ENCODE measurements at places on chromosomes 6 and 20. TPM values are rescaled to one million over a fixed set of nuclear protein-coding genes. Genes with fewer than 3 reads are reported as not detected.

- peak; percentile 74 for DNase-seq
Measured at GRCh38 chr20:13525225-13525940, 113.3 kb downstream of the TASP1 start.

DNA sequence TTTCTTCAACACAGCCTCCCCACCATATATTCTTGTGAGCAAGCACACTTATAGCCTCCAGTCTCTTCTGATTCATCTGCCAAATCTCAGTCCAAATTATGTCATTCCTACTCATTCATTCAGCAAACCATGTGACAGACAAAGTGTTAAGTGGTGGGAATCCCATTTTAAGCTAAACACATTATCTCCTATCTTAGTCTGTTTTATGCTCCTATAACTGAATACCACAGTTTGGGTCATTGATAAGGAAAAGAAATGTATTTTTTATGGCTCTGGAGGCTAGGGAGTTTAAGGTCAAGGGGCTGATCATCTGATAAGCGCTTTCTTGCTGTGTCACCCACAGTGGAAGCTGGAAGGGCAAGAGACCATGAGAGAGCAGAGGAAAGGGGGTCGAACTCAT, 23.9 kb upstream of the SMIM13 start:
- DNase-seq = no peak

DNA sequence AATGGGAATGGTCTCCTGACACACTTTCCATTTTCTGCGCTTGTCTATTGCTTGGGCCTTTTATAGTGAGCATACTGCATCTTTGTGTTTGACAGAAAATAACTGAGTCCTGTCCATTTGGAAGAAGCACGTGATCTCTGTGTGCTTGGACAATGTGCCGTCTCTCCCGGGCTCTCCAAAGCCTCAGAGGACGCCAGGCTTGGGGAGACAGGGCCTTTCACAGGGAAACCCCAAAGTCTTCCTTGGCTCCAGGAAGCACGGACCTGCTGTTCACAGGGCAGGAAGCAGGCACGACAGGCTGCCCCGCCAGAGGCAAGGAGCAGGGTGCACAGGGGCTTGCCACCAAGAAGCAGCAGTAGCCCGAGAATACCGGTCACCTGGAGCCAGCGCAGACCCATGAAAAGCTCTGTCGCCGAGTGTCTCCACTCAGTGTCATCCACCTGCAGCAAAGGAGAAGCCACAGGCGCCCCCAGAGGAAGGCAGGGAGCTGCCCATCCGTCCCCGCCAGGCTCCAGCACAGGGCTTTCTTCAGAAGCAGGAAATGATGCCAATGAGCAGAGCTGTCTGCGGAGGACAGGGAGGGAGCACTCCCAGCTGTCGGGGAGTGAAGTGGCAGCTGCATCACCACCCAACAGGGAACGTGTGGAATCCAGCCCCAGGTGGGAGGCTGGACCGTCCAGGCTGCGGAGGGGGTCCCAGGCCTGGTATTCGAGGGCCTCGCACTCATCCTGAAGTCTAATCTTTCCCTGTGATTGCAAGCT, 135.1 kb downstream of the AGPAT4 start:
- no peak for DNase-seq

- no peak for DNase-seq
Measured at GRCh38 chr6:66675906-66676305, 968.9 kb upstream of the EYS start.

The IL17F gene
- not detected for total RNA-seq

The APOBEC2 gene
- total RNA-seq = not detected

The PLCB4 gene
- total RNA-seq = 0.12 TPM

The ARHGAP18 gene
- total RNA-seq = 37.9 TPM

The F13A1 gene
- not detected for total RNA-seq

The SYNDIG1 gene
- 0.33 TPM for total RNA-seq

All from MG63 (cell line).